ENCODE measurements at places on chromosomes 7 and 10. TPM values are rescaled to one million over a fixed set of nuclear protein-coding genes. Genes with fewer than 3 reads are reported as not detected.

Gene GDF2
- not detected for total RNA-seq

Gene ZNF511
- 32.8 TPM for total RNA-seq

Gene TMEM236
- under 0.01 TPM for total RNA-seq

Gene TUBB8
- not detected for total RNA-seq

Measured in pericardium fibroblast (primary cell).